Fibroblast of skin of left biceps (primary cell): ENCODE measurements at places on chromosomes 11 and 22.

DNA sequence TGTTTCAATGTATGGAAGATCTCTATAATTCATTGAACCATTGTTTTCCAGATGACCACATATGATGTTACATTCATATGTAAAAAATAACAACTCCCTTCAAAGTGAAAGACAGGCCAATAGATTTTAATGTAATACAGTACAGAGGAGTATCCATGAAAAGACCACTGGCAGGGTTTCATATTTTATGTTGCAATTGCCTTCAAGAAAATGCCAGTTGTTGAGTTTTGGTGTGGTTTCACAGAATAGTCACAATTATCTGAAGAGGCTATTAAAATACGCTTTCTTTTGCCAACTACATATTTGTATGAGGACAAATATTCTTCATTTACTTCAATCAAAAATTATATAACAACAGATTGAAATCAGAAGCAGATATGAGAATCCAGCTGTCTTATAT, 14.3 kb downstream of the AMOTL1 start:
- DNase-seq, result no peak

GRCh38 chr11:15806217-15806616, 550.1 kb downstream of the SOX6 start:
- DNase-seq, result no peak

DNA sequence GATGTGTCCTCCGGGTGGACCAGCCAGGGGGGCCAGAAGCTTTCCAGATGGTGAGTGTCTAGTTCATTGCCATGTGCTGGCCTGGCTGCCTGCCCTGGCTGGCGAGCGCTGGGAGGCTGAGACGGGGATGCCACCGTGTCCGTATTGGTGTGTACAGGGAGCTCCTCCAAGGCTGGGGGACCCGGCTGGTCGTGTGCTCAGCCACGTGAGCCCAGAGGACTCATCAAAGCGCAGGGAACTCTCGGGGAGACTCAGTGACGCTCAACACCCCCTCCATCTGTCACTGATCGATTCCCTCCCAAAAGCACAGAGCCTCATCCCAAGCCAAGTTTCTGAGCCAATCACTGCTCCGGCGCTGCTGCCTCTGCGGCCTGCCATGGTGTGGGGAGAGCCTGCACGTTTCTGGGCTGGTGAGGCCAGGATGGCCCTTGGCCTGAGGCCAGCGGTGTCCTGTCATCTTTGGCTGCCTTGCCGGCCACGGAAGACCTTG, 423.7 kb downstream of the SHANK2 start:
- no peak for DNase-seq

- DNase-seq, result no peak
Measured at GRCh38 chr22:23267226-23268043, 87.1 kb downstream of the BCR start.

DNA sequence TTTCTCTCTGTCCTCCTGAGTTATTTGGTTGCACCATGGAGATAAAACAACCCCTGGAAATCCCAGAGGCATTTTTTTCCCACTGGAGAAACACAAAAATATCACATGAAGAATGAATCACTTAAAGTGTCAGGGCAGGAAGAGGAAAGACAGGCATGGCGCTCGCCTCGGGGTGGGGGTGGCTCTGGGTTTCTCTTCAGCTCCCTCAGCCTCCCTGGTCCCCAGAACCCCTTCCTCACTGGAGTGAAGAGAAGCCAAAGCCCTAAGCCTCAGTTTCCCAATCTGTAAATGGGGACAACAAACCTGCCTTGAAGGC, 938 bp downstream of the SHISAL1 start:
- peak; percentile 23 for DNase-seq

GRCh38 chr11:16359369-16359768, 3.0 kb upstream of the SOX6 start:
- no peak for DNase-seq

DNA sequence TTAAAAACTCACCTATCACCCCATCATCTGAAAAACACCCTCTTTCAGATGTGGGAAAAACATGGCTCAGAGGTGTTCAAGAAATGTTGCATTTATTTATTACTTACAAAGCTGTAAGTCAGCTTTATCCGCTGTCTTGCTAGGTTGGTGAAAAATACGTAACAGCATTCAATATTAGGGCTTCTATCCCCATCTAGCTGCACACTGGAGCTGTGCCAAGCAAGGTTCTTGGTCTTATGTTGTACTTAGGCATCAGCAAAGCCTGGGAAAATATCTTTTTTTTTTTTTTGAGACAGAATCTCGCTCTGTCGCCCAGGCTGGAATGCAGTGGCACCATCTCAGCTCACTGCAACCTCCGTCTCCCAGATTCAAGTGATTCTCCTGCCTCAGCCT, 7.5 kb downstream of the SERPING1 start:
- no peak for DNase-seq

DNA sequence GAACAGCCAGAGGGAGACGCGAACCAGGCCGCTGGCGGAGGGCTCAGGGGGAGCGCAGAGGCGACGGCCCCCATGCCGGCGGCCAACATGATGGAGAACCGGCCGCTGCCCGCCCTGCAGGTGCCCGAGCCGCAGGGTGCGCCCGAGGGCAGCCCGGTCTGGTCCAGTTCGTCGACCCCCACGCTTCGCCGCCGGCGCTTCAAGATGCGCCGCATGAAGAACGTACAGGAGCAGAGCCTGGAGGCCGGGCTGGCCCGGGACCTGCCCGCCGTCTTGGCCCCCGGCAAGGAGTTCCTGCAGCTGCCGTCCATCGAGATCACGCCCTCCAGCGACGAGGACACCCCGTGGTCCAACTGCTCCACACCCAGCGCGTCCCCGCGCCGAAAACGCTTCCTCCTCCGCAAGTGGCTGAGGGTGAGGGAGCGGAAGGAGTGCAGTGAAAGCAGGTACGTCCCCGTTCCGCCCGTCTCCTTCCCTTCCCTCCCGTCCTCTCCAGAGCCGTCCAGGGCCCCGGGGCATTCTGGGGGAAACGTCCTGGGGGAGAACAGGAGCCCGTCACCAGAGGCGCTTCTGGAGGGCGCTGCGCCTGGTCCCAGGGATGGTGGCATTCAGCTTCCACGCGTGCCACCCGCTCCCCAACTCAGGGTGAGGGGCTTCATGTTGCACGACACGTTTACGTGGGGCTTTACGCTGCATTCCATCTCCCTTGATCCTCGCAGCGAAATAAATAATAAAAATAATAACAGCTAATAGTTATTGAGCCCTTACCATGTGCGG, 840 bp downstream of the GRAMD1B start:
- DNase-seq, result no peak

DNA sequence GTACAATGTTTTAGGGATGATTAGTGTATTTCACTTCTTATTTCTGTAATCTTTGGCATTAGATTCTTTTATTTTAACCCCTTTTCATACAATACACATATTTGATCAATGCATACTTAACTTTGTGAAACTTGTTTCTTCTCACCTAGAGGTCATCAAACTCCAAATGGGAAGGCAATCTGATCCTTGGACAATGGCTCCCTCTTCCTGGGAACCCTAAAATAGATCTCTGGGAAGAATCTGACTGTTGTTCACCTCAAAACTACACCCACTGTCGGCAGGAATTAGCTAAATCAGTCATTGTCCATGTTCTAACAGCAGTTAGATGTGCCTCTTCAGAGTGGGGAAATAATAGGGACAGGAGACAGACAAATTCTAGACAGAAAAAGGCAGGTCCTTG, 707.4 kb upstream of the CHORDC1 start:
- DNase-seq, result no peak

DNA sequence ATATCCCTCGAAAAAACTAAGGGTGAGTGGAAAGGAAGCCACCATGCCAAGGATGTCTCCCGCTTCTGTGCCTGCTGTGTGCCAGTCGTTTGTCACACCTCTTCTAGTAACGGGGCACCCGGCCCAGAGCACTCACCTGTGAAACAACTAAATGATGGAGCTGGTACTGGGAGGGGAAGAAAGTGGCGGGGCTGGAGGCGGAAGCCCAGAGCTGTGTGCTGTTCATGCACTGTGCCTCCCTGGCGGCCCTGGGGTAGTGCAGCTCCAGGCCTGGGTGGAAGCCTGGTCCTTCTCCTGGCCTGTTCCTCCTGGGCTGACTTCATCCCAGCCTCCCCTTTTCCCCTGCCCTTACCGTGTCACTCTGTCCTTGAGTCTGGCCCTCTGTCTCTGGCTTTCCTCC, 130.2 kb downstream of the CEP164 start:
- DNase-seq, result no peak

DNA sequence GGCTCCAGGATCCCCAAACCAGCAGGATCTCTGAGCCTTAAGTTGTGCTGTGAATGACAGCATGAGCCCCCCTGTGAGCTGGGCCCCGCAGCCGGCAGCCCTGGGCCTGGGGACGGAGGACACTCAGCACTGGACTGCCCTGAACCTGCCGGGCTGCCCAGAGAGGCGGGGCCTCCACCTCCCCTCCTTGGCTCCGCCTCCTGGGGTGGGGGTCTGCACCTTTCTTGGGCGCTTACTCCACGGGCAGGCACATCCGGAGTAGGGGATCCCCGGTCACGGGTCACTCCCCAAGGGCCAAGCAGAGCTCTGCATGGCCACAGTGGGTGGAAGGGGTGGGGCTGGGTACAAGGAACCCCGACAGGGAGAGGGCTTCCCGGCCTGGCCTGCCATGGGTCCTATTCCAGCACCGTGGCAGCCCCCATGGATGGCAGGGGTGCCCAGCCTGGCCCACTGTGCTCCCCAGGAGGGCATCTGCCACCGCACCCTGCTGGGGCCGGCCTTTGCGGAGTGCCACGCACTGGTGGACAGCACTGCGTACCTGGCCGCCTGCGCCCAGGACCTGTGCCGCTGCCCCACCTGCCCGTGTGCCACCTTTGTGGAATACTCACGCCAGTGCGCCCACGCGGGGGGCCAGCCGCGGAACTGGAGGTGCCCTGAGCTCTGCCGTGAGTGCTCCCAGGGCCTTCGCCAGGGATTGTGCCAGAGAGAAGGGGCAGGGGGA, 5.4 kb downstream of the MUC5B start:
- DNase-seq, result no peak

- DNase-seq, result no peak
Measured at GRCh38 chr11:70477609-70478008, 79.3 kb downstream of the CTTN start.

GRCh38 chr11:28144808-28145207, 36.6 kb downstream of the METTL15 start:
- no peak for DNase-seq

DNA sequence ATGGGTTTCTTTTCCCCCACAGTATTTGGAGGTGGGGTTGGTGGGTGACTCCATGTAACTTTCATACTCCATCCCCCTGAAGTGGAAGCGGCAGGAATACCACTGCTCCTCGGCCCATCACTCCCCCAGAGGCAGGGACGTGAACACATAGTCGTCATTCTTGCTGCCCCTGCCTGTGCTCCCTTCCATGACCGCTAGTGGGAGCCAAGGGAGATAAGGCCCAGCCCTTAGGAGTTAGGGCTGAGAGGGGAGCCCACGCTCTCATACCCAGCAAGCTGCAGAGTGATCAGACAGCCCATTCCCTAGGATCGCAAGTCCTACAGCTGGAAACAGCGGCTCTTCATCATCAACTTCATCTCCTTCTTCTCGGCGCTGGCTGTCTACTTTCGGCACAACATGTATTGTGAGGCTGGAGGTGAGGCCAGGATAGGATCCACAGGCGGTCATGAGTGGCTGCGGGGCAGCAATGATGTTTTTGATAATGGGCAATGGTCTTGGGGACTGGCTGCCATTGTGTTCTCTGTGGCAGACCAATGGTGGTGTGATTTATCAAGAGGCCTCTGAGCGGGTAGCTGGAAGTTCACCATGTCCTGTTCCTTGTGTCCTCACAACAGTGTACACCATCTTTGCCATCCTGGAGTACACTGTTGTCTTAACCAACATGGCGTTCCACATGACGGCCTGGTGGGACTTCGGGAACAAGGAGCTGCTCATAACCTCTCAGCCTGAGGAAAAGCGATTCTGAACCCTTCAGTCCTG, 15.9 kb downstream of the RHOG start:
- DNase-seq, result no peak

DNA sequence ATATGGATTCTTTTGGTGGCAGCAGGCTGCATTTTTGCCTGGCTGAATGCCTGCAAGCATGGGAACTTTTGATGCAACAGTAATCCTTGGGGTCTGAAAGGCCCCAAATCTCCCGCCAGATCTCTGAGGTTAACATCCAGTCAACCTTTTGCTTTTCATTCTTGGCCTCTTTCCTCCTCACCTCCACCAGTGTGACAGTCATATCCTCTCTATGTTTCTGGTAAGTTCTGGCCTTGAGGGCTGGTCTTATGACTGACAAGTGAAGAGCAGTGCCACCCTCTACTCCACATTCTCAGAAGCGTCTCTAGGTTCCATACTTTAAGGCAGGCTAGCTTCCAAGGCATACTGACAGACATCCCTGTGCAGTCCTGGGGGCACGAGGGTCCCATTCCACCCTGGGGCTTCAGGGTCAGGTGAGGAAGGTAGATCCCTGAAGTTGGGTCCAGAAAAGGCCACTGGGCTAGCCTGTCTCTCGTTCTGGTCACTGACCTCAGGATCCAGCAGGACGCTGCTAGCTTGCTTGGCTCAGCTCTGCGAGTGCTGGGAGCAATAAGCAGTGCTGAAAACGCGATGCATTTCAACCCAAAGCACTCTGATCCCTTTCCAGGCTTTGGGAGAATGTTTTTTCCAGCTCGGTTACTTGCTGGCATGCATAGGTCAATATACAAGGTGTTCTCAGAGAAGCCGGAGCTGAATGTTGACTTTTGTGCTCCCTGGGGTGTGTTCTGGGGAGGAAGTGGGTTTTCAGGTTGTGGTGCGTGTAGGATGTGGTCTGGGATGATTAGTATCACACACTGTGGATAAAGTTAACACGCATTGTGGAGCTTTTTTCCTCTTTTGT, 75.2 kb downstream of the PTPRJ start:
- no peak for DNase-seq

DNA sequence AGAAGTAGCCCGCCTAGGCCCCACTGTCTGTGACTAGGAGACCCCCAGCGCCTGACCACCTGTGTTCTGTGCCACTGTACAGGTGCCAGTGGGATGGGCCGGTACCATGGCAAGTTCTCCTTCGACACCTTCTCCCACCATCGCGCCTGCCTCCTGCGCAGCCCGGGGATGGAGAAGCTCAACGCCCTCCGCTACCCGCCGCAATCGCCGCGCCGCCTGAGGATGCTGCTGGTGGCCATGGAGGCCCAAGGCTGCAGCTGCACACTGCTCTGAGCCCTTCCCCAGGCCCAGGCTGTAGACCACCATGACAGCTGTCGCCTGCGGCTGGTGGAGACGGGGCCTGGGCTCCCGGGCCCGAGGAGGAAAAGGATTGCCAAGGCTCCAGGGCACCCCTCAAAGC, 2.8 kb upstream of the NDUFS8 start:
- DNase-seq, result no peak

- no peak for DNase-seq
Measured at GRCh38 chr11:122897606-122898210, 15.1 kb downstream of the JHY start.
